ENCODE measurements at places on chromosomes 4 and X.

- DNase-seq = no peak
Observed at GRCh38 chr4:53937918-53938317, 126.5 kb downstream of the CHIC2 start.

DNA sequence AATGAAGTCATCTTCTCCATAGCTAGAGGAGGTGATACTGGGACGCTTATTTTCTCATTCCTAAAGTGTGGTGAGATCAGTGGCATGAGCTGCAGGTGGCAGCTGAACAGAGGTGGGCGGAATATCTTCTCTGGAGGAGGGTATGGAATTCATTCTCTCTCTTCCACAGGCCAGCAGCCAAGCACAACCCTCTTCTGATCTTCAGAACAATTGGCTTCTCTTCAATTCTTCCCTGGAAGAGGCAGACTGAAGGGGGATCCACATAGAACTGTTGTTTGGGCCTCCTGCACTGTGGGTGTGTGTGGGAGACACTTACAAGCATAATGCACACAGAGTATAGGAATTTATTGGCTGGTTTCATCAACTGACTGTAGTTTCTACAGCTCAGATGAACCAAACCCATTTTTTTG, 180.4 kb upstream of the RASGEF1B start:
- peak; percentile 55 for DNase-seq

DNA sequence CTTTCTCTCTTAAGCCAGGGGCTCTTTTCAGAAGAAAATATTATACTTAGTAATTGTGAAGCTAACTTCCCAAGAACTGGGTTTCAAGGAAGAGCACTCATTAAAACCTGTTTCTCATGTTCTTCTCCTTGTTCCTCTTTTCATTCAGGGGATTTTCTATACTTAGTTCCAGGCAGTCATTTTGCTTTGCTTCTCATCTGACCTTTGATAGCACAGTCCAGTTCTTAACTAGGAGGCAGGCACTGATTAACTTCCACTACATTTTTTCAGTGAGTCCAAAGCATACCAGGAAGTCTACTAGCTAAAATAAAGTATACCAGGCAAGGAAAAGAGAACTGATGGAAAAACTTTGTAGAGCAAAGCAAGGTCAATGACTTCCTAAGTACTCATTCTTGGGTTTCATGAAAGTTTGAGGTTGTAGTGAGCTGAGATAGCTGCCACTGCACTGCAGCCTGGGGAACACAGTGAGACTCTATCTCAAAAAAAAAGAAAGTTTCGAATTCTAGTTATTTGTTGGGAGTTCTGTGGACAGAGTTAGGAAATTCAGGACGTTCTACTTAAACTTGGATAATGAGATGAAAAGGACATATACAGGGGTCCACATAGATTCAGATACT, 190.1 kb upstream of the HS3ST1 start:
- no peak for DNase-seq

GRCh38 chrX:53244610-53245009, 19.6 kb upstream of the KDM5C start:
- no peak for DNase-seq

GRCh38 chr4:169133932-169134331, 123.9 kb upstream of the CBR4 start:
- no peak for DNase-seq

DNA sequence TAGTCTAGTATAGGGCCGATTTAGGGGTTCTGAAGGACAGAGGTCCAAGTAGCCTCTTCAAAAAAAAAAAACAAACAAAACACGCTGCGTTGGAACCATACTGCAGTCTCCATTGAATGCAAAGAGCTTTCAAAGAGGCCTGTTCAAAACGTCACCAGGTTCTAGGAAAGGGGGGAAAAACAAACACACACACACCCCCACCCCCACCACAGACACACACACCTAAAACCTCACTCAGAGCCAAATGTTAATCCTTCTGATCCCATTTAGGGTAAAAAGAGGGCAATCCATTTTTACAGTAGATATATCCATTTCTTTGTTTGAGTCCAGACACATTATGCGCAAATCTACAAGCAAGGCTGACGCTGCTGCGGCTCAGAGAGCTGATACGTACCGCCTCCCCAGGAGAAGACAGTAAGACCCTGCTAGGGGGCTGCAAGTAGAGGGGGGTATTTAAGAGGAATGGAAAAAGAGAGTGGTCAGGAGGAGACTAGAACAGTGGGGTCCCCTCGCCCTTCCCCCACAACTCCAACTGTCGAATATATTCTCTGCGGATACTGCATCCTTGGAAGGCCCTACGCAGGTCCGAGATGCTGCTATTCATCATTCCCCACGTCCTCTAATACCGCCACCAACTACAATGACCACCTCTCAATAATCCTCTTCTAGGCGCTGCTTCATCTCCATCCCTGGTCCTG, 1.3 kb downstream of the NKRF start:
- DNase-seq = no peak

DNA sequence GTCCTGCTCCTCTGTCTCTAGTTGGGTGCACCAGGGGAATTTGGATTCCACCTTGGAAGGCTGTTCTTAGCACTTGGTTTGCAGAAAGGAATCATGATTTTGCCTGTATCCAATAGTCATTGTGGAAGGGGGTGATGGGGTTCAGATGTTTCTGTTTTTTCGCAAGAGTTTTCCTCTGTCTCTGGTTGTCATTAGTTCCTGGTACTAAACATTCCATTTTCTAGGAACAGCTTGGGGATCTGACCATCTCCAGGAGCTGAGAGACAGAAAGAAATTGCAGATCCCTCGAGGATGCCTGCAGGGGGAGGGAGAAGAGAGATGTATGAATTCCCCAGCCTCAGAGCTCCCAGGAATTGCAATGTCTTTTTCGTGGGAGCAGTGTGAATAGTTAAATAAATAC, 70.9 kb downstream of the CYTL1 start:
- DNase-seq = no peak

GRCh38 chr4:148764720-148765119, 322.5 kb upstream of the NR3C2 start:
- no peak for DNase-seq

DNA sequence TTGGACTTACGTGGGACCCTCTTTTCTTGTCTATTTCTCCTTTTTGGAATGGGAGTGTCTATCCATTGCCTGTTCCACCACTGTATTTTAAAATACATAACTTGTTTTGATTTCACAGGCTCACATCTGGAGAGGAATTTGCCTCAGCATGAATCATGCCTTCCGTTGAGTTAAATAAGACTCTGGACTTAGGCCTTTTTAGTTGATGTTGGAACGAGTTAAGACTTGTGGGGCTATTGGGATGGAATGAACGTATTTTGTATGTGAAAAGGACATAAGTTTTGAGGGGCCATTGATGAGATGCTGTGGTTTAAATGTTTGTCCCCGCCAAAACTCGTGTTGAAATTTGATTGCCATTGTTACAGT, 66.2 kb downstream of the BEX3 start:
- no peak for DNase-seq

- DNase-seq = no peak
Observed at GRCh38 chrX:51825436-51825835, 68.0 kb upstream of the MAGED1 start.
